ENCODE measurements at places on chromosomes 2 and 18. TPM values are rescaled to one million over a fixed set of nuclear protein-coding genes. Genes with fewer than 3 reads are reported as not detected.

COL6A3 gene
- total RNA-seq, result 0.07 TPM

AQP12A gene
- not detected for total RNA-seq

SRD5A2 gene
- not detected for total RNA-seq

GRCh38 chr2:150479075-150479915 is 8.2 kb downstream of the RND3 start:
- no peak for DNase-seq

DNA sequence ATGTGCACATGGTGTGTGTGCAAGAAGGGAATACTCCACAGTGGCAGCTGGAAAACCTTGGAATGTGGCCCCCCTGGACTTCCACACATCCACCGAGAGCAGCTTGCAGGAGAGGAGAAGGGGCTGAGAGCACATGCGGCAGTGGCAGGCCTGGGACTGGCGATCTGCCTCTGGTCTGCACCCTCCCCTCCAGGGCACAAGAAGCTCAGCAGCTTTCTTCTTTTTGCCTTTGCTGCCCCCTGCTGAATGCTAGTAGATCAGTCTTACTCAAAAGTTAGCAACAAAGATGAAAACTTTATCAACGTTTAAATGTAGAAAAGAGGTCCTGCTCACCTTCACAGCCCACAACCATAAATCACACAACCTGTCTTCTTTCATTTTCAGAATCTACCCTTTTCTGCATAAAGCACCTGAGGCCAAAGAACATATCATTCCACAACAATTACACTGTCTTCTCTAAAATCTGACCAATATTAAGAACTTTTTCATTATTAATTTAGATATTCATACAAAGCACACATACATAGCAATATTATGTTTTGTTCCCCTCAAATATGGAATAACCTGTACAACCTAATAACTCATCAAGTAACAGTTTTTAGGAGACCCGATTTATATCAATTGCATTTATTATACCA is 34.6 kb downstream of the TGFBRAP1 start:
- DNase-seq, result peak; percentile 73

DNA sequence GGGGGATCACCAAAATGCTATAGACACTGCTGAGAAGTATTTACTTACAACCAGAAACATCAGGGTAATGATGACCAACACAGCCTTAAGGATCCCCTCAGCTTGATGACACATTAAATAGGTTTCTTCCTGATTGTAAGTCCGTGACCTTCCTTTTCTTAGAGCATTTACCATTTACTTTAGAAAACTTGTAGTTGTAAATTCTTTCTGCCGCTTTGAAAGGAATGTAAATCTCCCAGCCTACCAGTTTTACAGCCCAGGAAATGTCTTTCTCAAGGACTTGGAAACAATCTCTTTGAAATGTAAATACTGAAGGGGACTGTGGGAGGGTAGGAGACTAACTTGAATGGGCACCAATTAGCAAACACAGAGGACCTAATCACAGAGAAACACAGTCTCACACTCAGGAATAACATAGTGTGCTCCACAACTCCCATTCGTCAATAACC is 278.6 kb downstream of the DSC3 start:
- DNase-seq, result no peak

- DNase-seq, result no peak
Measured at GRCh38 chr2:67574230-67574629, 177.1 kb downstream of the ETAA1 start.

- DNase-seq, result no peak
Measured at GRCh38 chr2:67561457-67561965, 164.4 kb downstream of the ETAA1 start.

- no peak for DNase-seq
Measured at GRCh38 chr2:176297067-176297466, 27.8 kb downstream of the MTX2 start.

DNA sequence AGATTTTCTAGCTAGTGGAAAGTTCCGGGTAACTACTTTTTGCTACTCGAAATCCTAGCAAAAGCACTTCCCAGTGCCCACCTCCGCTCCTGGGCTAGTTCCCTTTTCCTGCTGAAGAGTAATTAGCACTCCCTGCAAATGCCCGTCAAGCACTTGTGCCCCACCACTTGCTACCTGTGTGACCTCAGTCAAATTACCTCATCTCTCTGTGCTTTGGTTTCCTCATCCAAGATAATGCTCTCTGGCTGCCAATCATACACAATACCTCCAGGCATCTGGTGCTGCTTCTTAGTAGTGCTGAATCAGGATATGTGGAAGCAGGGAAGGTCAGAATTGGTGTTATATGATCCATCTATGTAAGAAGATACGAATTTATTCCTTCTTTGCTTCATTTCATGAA is 102.1 kb upstream of the CDCA7 start:
- DNase-seq, result no peak

Data from glutamatergic neuron (in vitro differentiated cells).